GM12892 (cell line): ENCODE measurements at places on chromosomes 6 and 20.

- DNase-seq: no peak
These were observed 379.8 kb downstream of the UTRN start for GRCh38 chr6:144664947-144665346.

- DNase-seq: no peak
These were observed 147.4 kb downstream of the ALDH8A1 start for GRCh38 chr6:134802426-134803058.

- no peak for DNase-seq
These were observed 62.7 kb downstream of the THBS2 start for GRCh38 chr6:169190970-169191369.

DNA sequence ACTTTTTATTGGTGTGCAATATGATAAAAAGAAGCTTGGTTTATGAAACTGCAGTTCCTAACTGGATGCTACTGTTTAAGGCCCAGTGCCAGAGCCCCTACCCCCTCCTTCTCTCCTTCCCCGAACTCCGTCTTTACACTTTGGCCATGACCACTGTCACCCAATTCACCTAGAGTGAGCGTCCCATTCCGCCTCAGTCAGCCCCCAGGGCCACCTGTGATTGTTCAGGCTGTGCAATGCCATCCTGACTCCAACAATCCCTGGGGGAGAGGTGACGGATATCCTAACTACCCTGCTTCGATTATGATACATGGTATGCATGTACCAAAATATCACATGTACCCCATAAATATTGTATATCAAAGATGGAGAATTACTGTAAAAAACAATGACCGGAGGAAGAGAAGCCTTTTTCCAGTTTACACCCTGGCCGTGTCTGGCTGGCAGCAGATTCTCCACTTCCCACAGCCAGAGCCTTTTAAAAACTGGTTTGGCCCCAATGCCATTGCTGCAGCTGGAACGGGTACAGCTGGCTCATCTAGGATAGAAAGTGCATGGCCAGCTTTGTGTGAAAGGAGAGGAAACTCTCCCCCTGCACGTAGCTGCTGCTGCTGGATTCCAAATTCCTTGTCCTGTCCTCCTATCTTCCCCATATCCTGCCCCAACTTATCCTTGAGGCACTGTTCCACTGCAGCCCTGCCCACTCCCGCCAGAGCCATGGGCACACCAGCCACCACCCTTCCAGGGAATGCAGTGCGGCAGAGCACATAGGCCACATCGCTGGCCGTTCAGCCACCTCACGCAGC is 99.7 kb downstream of the JPH2 start:
- DNase-seq: no peak

DNA sequence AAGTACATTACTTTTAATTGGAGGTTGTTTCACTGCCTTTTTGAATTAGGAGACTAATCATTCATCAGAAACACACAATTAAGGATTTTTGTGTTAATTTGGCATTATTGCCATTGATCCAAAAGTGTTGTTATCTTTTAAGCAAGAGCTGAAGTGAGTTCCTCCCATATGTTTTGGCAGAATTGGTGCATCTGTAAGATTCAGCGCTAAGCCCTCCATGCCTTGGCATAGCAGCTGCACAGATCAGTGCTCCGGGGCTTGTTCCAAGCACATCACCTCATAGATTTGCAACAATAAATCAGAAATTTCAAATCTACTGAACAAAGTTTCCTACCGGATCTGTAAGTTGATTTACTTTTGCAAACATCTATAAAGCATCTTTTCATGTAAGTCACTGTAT is 106.8 kb upstream of the PHACTR1 start:
- DNase-seq: no peak

GRCh38 chr20:20017844-20018185 is 653 bp downstream of the NAA20 start:
- no peak for DNase-seq

DNA sequence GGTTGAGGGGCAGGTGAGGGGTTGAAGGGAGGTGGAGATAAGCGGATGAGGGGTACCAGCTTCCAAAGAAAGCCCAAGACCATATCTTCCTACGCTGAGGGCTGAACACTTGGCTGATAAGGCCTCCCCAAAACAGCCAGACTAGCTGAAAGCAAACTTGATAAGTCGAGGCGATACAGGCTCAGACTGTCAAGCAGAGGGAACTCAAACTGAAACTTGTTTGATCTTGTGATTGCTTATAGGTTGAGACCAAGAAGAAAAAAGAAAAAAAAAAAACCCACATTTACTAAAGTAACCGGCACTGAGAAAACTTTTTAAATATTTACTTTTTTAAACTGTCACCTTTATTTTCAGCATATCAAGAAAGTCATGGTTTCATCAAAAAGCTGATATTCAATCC is 73.6 kb downstream of the TRERF1 start:
- DNase-seq: no peak

DNA sequence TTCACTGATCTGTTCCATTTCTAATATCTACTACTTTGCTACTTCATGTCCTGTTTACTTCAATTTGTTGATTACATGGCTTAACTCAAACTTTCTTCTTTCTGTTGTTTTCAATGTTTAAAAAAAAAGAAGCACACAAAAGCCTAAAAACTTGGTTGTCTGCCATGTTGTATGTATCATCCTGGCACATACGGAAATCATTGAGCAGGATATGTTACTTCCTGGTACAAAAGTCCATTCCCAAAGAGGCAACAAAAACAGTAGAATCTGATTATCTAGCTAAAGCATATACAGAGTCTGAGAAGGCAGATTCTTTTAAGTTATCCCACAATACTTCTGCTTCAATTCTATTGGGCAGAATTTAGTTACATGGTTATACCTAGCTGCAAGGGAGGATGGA is 14.5 kb upstream of the COL12A1 start:
- DNase-seq: no peak

DNA sequence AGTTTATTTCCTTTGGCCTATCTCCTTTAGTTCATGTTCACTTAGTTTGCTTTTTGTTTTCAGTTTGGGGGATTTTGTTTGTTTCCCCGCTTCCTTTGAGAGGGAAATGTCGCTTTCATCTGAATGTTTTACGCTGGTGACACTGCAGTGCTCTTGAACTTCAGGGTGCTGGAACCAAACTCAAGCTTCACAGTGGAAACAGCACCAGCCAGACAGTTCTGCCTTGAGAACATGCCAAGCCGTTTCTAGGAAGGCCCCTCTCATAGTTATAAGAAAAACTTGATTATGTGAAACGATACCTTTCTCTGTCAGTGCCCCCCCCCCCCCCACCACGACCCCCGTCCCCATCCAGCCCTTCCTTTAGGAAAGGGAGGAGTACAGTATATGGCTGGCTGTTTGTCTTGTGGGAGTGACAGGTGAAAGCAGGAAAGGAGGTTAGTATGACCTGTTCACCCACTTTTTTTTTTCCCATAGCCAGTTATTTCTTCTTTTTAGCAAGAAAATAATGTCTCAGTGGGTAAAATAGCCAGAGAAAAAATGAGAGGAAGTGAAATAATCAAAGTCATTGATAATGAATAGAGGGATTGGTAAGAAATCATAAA is 130.1 kb downstream of the LRRC1 start:
- DNase-seq: no peak

- DNase-seq: peak; percentile 45
These were observed at the start of gene UBE2J1 for GRCh38 chr6:89352278-89353117. Gene UBE2J1 (minus strand): TSS chr6:89352722. CDS start chr6:89352569, 153 bp downstream.

- no peak for DNase-seq
These were observed 29.5 kb downstream of the GHRH start for GRCh38 chr20:37231947-37232630.

DNA sequence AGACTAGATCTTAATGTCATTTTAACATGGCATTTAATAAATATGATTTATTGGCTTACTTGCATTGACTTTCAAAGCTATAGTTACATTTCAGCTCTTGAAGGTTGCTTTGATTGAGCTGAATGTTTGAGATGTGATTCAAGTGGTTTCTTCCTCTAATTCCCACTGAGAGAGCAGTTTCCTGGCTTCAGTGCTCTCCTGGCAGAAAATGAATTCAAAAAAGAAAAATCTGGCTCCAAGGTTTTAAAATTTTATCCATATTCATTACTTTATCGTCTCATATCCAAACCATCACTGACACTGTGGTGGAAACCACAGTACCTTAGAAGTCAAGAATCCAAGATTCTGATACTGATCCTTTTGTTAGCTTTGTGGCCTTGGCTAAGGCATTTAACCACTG is 263.1 kb upstream of the HSF2 start:
- DNase-seq: no peak

DNA sequence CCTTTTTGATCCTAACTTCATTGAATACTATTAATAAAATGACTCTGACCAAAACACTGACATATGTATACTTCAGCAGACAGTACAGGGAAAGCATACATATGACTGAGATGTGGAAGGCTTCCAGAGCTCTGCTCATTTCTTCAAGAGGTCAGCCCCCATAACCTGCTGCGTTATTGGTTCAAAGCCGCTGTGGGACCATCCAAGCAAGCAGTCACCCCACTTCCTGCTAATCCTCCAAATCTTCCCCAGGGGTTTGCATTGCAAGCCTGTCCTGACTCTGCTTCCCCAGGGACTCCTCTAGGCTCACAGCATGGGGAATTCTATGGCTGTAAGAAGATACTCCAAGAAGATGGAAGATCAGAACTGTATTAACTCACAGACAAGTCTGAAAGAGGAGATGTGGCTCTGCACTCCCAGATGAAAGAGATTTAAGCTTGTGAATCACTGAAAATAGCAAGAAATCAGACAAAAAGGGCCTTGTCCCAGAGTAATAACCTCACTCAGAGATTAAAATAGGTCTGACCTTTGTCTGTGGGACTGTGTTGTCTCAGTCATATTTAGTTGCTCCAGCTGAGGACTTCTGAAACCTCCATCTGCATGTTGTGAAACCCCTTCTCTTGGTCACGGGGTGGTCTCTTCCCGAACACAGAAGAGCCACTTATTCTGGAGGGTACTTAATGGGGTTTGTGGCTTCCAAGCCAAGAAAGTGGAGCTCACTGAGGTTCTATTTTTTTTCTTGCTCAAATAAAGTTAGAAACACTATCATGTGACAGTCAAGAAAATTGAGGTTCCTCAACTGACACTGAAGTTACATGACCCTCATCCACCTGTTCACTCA is 101.5 kb upstream of the MARCKS start:
- DNase-seq: peak; percentile 12

- no peak for DNase-seq
These were observed 48.5 kb downstream of the TNFRSF21 start for GRCh38 chr6:47261191-47261590.

DNA sequence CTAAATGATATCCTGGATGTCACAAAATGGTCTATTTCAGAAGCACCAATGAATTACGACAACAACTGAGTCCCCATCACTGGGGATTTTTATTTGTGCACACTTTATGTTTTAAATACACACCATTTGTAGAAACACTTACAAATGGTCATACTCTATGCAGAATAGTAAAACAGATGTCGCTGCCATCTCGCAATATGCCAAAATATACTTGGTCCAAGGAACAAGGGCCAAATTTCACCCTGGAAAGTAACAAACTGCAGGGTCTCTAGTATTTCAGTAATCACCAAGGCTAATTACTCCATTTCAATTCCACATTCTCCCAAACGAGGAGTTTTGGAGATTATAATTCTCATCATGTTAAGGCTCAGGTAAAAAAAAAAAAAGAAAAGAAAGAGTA is 215.2 kb downstream of the LMBRD1 start:
- no peak for DNase-seq

- DNase-seq: peak; percentile 33
These were observed 493 bp downstream of the CRYBG1 start for GRCh38 chr6:106360989-106361430.

DNA sequence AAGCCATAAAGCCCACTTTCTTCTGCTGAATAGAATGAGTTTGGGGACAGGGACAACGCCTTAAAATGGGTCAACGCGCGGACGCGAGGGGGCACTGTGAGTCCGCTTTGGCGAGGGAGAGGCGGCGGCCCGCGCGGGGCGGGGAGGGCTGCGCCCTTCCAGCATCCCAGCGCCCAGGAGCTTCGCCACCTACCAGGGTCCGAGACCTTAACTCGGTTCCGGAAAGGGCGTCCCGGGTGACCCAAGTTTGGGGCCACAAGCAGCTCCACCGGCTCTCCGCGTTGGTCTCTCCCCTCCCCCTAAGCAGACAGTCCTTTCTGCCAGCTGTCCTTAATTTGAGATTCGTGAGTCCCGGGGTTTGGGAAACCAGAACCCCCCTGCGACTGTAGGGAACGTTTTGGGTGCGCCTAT is 1.8 kb upstream of the SAMD5 start:
- peak; percentile 34 for DNase-seq

DNA sequence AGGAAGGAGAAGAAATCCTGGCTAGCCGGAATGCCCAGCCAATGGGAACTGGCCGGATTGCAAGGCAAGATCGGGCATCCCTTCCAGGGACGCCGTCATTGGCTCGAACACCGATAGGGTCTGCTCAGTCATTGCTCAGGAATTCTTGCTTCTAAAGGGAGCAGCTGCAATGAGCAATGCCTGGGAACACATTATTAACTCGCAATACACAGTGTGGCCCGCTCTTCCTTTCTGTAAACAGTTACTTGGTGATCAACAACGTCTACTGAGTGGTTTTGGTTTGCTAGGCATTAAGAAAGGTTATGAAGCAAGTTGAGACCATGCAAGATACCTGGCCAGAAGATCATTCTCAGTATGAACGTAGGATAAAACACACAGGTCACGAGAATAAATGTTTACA is 165.4 kb upstream of the CITED2 start:
- no peak for DNase-seq

DNA sequence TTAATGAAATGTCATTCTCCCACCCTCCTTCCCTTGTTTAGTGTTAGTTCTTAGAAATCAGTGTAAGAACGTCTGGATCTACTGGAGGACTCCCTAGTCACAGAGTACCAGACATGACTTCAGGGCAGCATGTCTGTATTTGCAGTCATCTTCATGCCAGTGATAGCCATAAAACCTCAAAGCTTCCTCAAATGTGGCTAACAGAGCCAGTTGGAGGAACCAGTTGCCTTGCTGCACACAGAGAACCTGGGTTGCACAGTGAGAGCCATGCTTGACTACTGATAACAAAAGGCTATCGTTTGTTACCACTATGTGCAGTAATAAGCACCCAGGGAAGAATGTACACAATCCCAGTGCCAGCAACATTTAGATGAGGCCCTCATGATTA is 20.1 kb downstream of the NT5E start:
- no peak for DNase-seq

- DNase-seq: no peak
These were observed 101.1 kb upstream of the SCAF8 start for GRCh38 chr6:154632119-154632518.

GRCh38 chr20:20286061-20286460 is 81.8 kb upstream of the INSM1 start:
- DNase-seq: no peak

DNA sequence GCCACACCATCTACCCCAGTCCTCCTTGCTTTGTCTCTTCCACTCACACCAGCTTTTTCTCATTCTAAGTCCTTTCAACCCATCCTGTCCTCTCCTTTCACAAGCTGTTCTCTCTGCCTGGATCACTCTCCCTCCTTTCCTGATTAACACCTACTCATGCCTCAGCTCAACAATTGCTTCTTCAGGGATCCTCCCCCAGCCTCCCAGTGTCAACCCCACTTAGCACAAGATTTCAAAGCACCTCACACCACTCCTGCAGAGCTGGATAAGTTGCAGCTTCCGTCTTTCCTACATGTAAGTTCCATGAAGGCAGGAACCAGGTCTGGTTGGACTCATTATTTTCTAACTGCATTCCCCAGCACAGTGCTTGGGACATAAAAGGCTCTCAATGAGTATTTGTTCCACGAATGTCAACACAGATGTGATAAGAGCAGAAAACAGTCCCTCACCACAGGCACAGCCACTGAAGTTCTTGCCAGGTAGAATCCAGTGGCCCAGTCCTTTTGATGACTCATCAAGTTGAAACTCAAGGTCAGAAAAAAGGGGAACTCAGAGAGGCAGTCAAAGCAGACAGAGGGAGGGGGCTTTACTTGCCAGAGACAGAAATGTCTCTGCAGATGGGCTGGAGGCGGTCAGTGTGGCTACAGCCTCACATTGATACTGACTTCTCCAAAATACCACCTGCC is 193.4 kb upstream of the PRDM1 start:
- peak; percentile 6 for DNase-seq
